Activated naive CD4-positive, alpha-beta T cell (primary cell): ENCODE measurements at places on chromosomes 2 and 18.

DNA sequence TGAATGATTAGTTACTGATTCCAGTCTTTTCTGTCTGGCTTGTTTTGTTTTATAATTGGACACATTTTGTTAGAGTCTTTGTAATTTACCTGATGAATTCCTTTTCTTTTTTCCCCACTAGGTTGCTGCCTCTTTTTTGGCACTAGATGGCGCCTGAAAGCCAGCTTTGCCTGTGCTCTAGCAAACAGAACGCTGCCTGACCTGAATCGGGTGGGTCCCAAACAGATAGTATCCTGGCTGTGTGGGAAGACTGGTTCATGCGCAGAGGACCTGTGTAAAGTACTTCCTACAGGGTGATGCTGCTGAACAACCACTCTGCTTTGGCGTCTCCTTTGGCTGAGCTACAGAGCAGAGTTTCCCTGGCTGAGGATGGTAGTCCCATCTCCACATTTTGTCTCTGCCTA, 288.2 kb downstream of the IKZF2 start:
- no peak for DNase-seq

DNA sequence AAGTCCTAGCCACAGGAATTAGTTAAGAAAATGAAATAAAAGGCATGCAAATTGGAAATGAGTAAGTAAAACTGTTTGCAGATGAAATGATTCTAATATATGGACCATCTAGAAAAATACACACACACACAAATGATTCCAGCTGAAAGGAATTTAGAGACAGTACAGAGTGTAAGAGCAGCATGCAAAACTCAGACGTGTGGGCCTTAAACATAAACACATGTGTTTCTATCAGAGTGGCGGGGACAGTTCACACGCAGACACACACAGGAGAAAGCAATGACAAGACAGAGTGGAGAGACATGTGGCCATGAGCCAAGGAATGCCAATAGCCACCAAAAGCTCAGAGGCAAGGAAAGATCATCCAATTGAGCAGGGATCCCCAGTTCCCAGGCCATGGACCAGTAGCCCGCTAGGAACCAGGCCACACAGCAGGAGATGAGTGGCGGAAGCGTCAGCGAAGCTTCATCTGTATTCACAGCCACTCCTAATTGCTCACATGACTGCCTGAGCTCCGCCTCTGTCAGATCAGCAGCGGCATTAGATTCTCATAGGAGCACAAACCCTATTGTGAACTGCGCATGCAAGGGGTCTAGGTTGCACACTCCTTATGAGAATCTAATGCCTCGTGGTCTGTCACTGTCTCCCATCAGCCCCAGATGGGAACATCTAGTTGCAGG, 155.4 kb downstream of the ARL4C start:
- DNase-seq, result no peak

GRCh38 chr2:151973013-151973900, 125.6 kb downstream of the CACNB4 start:
- DNase-seq, result no peak

DNA sequence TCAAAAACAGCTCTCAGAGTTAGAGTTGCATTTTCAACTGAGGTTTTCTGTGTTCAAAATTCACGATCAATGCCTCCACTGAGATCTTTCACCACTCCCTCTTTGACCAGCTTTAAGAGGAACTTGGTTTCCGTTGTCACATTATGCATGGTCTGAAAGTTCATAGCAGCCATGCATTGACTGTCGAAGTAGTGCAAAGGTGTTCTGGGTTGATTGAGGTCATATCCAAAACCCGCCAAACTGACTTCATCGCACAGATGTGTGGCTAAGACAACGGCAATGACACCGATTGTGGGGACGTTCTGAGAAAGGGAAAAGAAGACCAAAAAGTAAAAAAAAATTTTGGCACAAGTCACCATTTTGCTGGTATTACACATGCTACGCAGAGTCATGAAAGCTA, 48.7 kb downstream of the ST3GAL5 start:
- no peak for DNase-seq

GRCh38 chr2:119888680-119889079, 124.2 kb upstream of the EPB41L5 start:
- no peak for DNase-seq

DNA sequence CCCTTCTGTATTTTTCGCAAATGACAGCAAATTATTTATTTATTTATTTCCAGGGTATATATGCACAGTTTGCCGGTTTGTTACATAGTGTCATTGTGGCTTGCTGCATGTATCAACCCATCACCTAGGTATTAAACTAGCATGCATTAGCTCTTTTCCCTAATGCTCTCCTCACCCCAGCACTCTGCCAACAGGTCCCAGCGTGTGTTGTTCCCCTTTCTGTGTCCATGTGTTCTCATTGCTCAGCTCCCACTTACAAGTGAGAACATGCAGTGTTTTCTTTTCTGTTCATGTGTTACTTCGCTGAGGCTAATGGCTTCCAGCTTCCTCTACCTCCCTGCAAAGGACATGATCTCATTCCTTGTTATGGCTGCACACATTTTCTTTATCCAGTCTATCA, 592.3 kb downstream of the TRIB2 start:
- DNase-seq, result no peak

GRCh38 chr2:239130041-239130440, 270.8 kb downstream of the HDAC4 start:
- DNase-seq, result no peak

- DNase-seq, result no peak
Observed at GRCh38 chr2:225428360-225428759, 28.9 kb downstream of the NYAP2 start.

GRCh38 chr2:131058920-131059319, 34.3 kb downstream of the FAM168B start:
- DNase-seq, result no peak

- DNase-seq, result no peak
Observed at GRCh38 chr18:21112543-21113105, 1.0 kb upstream of the ROCK1 start.

- DNase-seq, result no peak
Observed at GRCh38 chr2:36952748-36953197, 13.6 kb downstream of the STRN start.

- DNase-seq, result no peak
Observed at GRCh38 chr18:45355944-45356520, 259.2 kb upstream of the SLC14A2 start.

DNA sequence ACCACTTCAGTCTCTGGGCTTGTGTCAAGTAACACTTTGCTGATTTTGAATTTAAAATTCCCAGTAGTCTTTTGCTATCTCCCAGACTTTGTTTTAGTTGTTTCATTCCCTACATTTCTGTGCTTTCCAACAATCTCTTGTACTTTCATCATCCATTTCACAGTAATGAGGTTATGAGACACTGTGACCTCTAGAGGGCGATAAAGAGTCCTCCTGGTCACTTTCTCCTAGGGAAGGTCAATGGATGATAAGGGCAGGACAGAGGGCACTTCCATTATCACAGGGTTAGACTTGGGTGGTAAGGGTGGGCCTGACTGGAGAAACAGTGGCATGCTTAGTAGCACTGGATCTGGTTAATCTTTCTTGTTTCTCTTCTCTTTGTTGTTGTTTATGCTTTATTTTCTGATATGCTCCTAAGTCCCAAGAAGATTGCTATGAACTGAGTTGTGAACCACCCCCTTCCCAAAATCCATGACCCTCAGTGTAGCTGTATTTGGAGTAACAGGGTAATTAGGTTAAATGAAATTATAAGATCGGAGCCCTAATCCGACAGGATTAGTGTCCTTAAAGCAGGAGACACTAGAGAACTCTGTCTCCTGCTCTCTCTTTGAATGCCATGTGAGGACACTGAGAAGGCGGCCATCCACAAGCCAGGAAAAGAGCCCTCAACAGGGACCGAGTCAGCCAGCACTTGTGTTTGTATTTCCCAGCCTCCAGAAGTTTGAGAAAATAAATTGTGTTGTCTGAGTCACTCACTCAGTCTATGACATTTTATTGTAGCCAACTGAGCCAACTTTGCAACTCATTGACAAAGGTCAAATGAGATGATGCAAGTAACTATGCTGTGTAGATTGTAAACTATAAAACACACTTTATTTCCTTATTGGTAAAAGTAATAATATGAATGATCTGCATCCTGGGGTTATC, 779.2 kb downstream of the CNTNAP5 start:
- DNase-seq, result no peak

GRCh38 chr2:162244541-162245031, 1.3 kb upstream of the FAP start:
- DNase-seq, result no peak

GRCh38 chr18:79366177-79367094, 29.3 kb upstream of the NFATC1 start:
- no peak for DNase-seq

DNA sequence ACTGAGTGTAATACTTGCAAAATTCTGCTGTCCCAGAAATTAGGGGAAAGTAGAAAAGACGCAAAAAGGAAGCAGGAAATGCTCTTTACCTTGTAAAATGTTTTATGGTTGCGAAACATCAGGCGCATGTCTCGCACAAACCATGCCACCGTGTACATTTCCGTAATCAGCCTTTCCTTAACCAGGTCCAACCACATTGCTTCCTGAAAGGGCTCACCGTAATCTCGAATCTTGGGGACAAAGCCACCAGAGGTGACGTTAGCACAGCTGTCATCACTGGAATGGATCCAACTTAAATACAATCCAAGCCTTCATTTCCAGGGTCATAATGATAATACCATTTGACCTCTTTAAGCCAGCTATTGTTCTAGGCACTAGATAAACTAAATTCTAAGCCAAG, 49.3 kb downstream of the SP110 start:
- no peak for DNase-seq

- no peak for DNase-seq
Observed at GRCh38 chr2:64374686-64375085, 79.3 kb upstream of the LGALSL start.

DNA sequence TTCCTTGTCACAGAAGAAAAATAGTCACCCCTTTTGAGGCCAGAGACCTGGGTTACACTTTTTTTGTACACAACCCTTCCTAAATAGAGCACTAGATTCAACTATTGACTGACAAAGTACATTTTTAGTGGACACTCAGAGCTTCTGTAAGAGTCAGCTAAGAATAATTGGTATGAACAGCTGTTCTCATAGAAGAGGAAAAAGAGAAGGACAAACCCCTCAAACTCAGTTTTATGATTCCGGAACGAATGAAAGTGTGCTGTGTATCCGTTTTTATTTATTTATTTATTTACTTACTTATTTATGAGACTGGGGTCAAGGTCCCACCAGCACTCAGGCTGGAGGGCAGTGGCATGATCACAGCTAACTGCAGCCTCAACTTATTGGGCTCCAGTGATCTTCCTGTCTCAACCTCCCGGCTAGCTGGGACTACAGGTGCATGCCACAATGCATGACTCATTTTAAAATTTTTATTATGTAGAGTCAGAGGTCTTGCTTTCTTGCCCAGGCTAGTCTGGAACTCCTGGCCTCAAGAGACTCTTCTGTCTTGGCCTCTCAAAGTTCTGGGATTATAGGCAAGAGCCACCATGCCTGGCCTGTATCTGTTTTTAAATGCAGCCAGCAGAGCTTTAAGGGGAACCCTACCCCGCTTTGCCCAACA, 36.0 kb upstream of the FZD5 start:
- DNase-seq, result no peak

DNA sequence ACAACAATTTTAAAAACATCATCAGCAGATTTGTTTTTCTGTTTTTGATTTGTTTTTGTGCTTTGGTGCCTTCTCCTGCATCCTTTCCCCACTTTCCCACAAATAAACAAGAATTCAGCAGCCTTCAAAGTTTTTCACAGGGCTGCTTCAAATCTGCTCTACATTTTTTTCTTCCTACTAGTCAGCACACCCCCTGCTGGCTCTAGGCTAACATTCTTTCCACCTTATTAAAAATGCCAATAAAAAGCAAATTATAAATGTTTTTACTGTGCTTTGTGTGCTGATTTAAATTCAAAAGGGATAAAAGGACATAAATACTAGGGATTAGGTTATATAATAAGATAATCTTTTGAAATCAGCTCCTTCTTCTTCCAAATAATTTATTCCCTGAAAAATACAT, 6.2 kb upstream of the CNTNAP5 start:
- DNase-seq, result no peak

- DNase-seq, result no peak
Observed at GRCh38 chr2:119389615-119390306, 23.0 kb downstream of the DBI start.

GRCh38 chr2:231110551-231110950, 14.3 kb downstream of the HTR2B start:
- no peak for DNase-seq
